ENCODE measurements at places on chromosomes 5 and 9.

- DNase-seq: no peak
Observed at GRCh38 chr5:139605887-139606286, 42.3 kb upstream of the CXXC5 start.

GRCh38 chr5:33457126-33457525, 16.4 kb downstream of the TARS1 start:
- no peak for DNase-seq

DNA sequence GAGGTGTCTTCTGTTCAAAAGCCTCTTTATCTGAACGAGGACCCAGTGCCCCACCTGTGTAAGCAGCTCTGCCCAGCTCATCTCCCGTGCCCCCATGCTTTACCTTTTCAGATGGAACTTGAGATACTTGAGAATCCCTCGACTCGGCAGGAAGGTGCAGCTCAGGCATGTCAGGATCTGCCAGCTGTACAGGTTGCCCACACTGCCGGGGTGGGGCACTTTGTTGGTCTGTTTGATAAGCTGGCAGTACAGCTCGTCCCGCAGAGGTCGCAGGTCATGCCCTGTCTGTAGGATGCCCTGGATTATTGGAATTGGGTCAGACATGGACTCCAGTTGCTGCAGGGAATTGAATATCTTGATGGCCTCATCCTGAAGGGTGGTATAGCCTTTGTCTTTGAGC, 58.0 kb upstream of the RETREG1 start:
- no peak for DNase-seq

DNA sequence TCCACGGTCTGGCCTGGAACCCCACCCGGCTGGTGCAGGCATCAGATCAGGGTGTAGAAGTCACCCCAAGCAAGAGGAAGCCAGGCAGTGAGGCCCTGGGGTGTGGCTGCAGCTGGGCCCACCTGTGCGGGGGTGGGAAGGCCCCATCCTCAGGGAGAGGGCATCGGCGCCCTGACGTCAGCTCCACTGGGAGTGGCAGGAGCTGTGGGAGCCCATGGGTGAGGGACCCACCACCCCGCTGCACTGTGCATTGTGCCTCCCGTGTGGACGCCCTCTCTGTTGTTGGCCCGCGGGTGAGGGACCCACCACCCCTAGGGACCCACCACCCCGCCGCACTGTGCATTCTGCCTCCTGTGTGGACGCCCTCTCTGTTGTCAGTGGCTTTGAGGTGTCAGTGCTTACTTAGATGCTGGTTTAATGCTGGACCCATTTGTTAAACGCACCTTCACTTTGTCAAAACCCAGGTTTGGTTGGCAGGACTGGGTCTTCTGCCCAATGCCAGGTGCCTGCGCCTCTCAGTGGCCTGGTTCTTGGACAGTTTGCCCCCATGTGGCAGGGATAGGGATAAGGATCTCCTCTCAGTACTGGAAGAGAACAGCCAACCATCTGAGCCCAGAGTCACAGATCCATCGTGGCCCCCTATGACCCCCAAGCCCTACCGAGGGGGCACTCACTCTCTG, 6.9 kb upstream of the EXOC3 start:
- DNase-seq: no peak

DNA sequence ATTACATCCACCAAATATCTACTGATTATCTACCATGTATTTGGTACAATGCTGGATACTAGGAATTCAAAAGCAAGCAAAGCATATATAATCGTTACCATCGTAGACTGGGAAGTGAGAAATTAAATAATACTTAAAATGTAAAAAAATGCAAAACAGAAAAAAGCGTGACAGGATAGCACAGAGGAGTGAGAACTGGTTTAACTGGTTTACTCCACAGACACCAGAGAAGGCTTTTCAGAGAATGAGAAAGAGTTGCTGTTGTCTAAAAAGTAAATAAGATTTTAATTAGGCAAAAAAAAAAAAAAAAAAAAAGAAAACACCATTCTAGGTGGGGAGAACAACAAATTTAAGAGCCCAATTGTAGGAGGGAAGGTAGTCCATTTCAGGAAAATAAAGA, 657.9 kb upstream of the ST8SIA4 start:
- DNase-seq: no peak

DNA sequence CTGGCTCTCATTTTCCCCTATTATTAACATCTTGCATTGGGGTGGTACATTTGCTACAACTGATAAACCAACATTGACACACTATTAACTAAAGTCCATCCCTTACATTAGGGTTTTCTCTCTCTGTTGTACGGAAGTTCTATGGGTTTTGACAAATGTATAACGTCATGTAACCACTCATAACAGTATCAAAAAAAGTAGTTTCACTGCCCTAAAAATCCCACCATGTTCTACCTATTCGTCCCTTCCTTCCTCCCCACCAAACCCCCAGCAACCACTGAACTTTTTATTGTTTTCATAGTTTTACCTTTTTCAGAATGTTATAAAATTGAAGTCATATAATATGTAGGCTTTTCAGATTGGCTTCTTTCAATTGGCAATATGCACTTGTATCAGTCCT, 40.1 kb downstream of the MLLT3 start:
- DNase-seq: no peak
